ENCODE measurements at places on chromosomes 13 and 19. TPM values are rescaled to one million over a fixed set of nuclear protein-coding genes. Genes with fewer than 3 reads are reported as not detected.
A peak's percentile ranks its signal among the peaks of the same experiment; 100 is the strongest.

The ZNF358 gene
- 27.7 TPM for total RNA-seq

DNA sequence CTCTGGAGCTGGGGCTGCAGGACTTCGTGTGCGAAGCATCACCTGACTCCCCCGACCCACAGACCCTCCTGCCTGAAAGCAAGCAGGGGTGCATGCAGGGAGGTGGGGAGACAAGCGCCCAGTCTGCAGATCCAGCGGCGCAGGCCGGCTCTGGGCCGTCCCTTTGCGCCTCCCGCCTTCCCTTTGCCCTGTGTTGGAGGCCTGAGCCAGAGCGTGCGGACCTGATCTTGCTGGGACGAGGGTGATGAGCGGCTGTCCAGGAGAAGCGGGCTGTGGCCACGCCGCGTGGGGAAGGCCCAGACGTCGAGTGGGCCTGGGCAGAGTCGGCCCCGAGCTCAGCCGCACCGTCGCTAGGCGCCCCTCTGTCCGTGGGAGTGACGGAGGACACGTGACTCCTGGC lies 5.3 kb upstream of the GRTP1 start:
- ATAC-seq = no peak

DNA sequence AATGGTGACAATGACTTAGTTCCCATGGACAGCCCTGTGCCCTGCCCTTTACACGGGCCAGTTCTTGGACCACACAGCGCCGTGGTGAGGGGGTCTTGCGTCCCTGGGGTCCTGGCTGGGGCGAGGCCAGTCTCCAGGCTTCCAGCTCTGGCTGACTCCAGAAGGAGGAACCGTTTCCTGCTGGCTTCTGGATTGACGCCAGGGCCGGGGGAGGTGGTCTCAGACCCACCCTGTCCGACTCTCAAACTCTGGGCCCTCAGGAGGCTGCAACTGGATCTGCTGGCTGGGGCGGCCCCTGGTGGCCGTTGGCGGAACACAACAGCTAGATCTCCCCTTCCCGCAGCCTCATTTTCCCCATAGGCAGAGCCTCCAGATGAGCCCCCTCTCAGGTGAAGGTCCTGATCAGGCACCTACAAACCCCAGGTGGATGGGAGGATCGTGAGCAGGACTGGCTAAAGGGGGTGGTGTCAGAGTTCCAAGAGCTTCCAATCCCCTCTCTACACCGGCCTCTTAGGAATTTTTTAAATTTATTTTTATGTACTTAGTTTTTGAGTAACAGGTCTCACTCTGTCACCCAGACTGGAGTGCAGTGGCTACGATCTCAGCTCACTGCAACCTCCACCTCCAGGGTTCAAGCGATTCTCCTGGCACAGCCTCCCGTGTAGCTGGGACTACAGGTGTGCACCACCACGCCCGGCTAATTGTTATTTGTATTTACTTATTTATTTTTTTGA lies 8.0 kb downstream of the CCDC194 start:
- ATAC-seq = no peak

DNA sequence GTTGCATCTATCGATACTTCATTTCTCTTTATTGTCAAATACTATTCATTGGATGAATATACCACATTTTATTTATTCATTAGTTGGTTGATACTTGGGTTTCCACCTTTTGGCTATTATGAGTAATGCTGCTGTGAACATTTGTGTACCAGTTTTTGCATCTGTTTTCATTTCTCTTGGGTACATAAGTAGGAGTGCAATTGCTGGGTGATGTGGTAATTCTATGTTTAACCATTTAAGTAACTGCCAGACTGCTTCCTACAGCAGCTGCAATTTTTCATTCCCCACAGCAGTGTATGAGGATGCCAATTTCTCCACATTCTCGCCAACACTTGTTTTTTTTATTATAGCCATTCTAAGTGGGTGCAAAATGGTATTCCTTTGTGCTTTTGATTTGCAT lies 2.6 kb downstream of the KCNJ14 start:
- ATAC-seq = no peak

GRCh38 chr19:55673889-55674288 lies 1.1 kb upstream of the EPN1 start:
- ATAC-seq = no peak

DNA sequence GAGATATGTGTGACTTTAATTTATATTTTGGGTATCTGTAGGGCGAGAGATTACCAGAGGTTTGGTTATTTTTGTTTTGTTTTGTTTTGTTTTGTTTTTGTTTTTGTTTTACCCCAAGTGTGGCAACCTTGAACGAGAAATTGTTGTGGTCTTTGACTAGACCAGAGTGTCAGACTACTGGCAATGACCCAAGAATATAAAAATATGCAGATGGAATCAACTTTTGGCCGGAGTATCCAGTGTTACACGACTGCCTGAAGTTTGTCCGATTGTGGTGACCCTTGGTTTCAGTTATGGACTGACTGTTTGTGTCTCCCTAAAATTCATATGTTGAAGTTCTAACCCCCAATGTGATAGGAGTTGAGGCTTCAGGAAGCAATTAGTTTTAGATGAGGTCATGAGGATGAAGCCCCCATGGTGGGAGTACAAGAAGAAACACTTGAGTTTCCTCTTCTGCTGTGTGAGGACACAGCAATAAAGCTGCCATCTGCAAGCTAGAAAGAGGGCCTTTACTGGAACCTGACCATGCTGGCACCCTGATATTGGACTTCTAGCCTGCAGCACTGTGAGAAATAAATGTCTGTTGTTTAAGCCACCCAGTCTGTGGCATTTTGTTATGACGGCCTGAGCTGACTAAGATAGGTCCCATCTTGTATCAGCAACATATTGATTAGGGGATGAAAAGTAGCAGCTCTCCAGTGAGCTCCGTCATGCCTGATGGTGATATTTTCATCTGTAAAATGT lies 261.7 kb downstream of the MTUS2 start:
- ATAC-seq = no peak

DNA sequence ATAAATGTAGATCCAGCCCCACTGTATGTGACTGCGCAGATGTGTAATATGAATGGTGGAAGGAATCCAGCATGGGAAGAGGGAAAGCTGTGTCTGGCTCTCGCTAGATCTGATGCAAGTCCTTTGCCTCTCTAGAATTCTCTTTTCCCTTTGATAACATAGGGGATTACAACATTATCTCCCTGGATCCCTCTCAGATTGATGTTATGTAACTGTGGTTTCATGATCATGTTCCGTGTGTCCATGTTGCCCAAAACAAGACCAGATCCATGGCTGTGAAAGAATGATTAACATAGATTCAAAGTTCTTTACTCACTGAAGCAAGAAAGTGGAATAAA lies 184.0 kb upstream of the UBL3 start:
- no peak for ATAC-seq

DNA sequence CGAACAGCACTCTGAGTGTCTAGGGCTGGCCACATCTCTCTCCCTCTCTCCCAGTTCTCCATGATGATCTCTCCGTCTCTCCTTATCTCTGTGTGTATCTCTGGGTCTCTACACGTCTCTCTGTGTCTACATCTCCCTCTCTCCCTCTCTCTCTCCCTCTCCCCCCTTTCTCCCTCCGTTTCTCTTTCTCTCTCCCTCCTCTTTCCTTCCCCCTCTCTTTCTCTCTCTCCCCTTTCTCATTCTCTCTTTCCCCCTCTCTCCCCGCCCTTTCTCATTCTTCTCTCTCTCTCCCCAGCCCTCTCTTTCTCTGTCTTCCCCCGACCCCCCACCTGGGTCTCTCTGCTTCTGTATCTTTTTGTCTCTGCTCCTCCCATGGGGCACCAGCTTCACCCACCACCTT lies 21.3 kb upstream of the TNFAIP8L1 start:
- no peak for ATAC-seq

GRCh38 chr19:19514215-19514657 lies 1.1 kb downstream of the TSSK6 start:
- ATAC-seq = no peak

DNA sequence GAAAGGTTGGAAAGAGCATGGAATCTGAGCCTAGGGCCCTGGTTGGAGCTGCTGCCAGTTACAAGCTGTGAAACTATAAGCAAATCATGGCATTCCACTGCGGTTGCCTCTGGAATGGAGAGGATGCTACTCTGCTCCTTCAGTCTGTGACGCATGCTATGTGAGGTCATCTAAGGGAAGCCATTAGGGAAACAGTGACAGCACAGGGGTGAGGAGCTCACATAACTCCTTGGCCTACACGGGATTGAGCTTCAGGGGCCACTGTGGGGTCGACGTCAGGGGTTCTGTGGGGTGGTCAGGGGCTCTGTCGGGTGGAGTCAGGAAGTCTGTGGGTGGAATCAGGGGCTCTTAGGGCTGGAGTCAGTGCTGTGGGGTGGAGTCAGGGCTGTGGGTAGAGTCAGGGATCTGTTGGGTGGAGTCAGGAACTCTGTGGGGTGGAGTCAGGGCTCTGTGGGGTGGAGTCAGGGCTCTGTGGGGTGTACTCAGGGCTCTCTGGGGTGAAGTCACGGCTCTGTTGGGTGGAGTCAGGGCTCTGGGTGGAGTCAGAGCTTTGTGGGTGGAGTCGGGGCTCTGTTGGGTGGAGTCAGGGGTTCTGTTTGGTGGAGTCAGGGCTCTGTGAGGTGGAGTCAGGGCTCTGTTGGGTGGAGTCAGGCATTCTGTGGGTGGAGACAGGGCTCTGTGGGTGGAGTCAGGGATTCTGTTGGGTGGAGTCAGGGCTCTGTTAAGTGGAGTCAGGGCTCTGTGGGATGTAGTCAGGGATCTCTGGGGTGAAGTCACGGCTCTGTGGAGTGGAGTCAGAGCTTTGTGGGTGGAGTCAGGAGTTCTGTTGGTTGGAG lies 35.8 kb upstream of the MEDAG start:
- ATAC-seq = peak; percentile 86

DNA sequence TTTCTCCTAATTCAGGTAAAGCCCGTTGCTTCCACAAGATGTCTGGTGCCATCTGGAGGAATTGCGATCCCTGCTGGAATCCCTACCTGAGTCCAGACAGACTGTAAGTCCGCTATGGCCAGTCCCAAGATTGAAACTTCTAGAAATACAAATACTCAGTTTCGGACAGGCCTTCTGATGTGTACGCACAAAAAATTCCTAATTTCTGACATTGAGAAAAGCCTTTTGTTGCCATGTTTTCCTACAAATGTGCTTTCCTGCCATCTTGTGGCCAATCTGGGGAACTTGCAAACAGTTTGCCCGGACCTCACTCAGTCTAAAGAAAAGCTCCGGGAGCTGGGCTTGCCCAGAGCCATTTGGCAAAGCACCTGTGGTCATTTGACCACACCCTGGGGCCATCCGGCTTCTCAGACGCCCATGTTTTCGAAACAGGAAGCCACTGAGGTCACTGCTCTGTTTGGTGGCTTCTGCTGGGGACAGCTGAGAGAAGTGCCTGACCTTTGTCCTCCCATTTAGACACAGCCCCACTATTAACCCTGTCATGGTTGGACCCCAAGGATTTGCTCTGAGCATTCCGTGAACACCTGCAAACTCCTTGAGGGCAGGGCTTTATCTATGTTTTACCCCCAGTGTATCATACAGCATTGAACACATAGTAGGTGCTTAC lies 79.4 kb downstream of the SLC15A1 start:
- ATAC-seq = peak; percentile 77

DNA sequence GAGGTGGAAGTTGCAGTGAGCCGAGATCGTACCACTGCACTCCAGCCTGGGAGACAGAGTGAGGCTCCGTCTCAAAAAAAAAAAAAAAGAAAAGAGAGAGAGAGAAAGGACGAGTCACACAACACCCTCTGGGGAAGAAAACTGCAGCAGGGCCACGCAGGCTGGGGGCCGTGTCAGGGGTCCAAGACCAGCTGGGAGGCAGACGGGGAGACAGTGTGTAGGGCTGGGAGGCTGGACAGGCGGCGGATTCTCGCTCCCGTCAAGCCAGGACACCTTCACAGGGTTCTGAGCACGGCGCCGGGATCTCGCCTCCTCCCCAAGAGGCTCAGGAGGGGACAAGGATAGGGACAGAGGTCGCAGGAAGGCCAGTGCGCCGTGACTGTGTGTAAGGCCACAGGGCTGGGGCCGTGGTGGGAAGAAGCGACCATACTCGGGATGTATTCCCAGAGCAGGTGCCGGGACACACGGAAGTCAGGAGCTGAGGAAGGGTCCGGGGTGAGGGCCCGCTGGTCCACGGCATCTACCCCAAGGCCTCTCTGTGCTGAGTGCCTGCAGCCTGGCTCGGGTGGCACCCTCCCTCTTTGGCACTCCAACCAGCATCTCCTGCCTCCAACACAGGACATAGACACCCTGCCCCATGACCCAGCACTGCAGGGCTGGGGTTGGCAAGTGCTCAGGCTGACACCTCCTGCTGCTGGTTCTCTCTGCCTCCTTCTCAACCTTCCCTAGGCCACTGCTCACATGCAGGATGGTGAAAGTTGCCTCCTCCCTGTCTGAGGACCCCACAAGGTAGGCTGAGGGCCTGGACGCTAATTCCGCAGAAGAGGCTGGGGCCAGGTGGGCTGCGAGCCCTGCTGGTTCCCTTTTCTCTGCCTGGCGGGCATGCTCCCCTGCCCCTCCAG lies 21.2 kb downstream of the ZNF787 start:
- no peak for ATAC-seq

DNA sequence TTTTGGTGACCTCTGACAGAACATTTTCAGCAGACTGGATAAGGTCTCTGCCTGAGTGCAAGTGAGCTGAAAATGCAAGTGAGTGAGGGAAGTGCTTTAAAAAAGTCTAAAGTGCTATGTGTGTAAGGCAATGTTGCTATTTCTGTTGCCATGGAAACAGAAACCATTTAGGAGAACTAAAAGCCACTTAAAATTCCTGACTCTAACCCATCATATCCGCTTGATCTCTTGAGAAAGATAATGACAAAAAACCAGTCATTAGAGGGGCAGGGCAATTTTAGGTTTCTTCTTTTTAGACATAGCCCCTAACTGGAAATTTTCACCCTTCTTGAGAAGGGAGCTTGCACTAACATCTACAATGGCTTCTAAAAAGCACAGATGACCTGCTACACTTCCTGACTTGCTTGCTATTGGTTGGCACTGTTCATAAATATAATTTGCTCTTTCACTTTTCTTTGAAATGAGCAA lies at the start of gene CYSLTR2:
CYSLTR2 (plus strand) TSS at position 458 of the 468 bp plus-strand sequence. CDS start 52,889 bp downstream, outside the sequence.
- ATAC-seq = peak; percentile 53

DNA sequence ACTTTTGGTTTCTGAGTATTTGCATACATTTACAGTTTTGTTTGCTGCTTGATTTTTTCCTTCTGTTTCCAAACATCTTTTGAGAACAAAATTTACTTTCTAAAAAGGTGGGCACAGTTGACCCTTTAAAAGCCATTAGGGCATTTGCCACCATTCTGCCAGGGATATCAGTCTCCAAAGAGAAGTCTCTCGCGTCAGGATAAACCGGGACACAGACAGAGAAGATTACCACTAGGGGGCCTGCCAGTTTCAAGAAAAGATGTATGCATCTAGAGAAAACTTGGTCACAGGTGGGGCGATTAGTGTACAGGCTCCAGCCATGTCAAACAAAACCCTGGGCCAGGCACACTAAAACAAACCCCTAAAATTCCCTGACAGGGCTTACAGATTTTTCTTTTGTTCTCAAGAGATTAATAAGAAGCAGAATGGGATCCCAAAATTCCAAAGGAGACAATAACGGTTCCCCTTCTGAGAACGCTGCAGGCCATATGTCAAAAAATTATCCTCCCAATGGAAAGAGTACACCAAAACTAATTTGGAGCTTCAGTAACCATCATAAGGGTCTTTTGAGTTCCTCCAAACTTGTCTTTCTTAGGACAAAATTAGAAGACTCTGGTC lies 10.7 kb upstream of the PABPC3 start:
- peak; percentile 71 for ATAC-seq
